ENCODE measurements at places on chromosomes 2 and 18.

GRCh38 chr18:55879331-55879730 lies 291.3 kb upstream of the TCF4 start:
- no peak for DNase-seq

- no peak for DNase-seq
Observed at GRCh38 chr18:73124175-73124574, 256.4 kb upstream of the NETO1 start.

DNA sequence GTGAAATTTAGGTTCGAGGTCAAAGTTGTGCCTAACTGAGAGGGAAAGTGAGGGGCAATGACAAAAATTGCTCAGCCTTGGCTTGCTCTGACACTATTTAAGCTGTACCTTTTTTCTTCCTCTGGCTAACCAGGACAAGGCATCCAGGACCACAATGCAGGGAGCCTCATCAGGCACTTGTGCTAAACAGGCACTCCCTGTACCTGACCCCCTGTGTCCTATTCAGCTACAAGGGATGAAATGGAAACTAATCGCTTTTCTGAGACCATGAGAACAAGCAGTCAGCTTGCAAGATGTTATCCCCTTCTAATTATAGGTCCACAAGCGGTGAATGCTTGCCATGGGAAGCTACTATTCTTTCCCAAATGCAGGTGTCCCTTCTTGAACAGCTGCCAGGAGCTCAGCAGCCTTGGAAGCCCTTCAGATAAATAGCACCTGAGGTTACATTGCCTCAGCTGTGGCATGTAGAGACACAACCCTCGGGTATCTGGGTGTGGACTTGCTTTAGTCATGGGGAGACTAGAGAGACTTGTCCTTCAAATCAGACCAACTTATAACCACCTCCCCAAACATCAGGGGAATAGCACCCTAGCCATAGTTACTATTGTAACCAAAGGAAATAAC lies 19.1 kb upstream of the ITGA6 start:
- DNase-seq = no peak

DNA sequence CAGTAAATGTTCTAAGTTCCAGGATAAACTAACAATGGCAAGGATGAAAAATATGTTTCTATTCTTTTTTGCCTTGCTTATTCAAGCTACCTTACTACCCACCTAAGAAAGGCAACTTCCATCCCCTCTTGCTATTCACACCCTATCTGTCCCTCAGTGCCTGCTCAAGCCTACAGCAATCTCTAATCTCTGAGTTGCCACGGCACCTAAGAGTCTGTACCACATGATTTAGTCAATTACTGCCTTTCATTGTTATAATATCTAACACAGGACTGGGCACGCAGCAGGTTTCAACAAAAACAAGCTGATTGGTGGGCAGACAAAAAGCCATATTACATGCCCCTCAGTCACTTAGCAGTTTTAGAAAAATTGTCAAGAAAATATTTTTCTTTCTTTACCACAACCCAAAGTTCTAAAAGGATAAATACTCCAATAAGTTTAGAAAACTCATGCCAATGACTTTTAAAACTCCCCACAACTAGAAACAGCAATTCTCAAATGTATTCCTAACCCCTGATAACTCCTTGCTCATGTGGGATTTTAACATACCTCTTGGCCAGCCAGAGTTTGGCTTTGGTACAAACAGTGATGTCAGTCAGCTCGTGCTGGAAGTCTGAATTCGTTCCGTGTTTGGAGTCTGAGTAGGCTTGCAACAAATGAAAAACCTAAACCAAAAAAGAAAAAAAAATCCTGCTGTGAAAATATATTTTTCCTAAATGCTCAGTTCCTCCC lies 117.3 kb upstream of the ZFP36L2 start:
- DNase-seq = no peak

DNA sequence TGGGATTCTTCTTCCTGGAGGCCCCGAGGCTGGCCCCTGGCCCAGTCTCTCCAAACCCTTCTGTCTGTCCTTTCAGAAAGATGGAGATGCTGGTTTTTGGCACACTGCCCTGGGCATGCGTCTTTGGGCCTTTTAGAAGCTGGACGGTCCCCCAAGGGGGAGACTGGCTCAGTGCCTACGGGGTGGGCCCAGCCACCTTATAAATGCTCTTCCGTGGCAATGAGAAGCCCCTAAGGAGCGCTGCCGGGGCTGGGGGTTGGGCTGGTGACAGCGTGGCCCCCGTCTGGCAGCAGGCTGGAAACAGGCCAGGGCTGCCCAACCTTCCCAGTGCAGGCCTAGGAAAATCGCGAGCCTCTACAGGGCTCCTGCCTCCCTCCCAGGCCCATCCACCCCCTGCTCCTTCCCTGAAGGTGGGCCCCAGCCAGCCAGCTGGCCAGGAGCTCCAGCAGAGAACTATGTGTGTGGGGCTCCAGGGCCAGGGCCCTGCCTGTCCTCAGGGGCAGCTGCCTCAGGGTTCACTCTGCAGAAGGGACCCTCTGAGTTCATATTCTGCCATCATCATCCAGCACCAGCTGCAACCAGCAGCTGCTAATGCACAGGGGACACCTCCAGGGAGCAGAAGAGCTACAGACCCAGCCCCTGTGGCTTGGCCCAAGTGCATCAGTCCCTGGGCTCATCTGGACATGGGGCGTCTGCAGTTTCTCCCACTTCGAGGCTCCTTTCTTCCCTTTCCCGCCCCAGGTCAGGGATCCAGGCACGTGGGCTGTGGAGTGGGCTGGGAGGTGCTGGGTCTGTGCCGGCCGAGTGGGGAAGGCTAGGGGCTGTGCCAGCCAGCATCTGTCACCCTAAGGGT lies 107.6 kb upstream of the OTOS start:
- no peak for DNase-seq
